A172 (cell line): ENCODE measurements at places on chromosomes 5 and 9. TPM values are rescaled to one million over a fixed set of nuclear protein-coding genes. Genes with fewer than 3 reads are reported as not detected.

IFNB1 gene
- not detected in 2 replicates for total RNA-seq

AFAP1L1 gene
- total RNA-seq, result 0.36 and 1.4 TPM in 2 replicates

ENTPD8 gene
- 0.83 and 0.98 TPM in 2 replicates for total RNA-seq

OR1J4 gene
- total RNA-seq, result not detected in 2 replicates

KIF4B gene
- total RNA-seq, result 0.02 TPM in 1 of 2 replicates, not detected in the other

NSD1 gene
- 39.9 and 48.6 TPM in 2 replicates for total RNA-seq

CCDC192 gene
- total RNA-seq, result not detected in 2 replicates

LRRC70 gene
- 0.36 and 1.4 TPM in 2 replicates for total RNA-seq

ATP10B gene
- total RNA-seq, result not detected in 2 replicates

AJM1 gene
- 1.8 and 2.1 TPM in 2 replicates for total RNA-seq

FAM174A gene
- 28.8 and 40.8 TPM in 2 replicates for total RNA-seq

PRR7 gene
- 58.8 and 72.4 TPM in 2 replicates for total RNA-seq

ESM1 gene
- 1.4 and 2.5 TPM in 2 replicates for total RNA-seq

NDUFS4 gene
- total RNA-seq, result 245 and 273 TPM in 2 replicates

NIPSNAP3A gene
- 103 and 105 TPM in 2 replicates for total RNA-seq

PALM2AKAP2 gene
- total RNA-seq, result 0.98 and 6.9 TPM in 2 replicates

ENC1 gene
- total RNA-seq, result 26.2 and 28.3 TPM in 2 replicates

CDX1 gene
- total RNA-seq, result not detected in 2 replicates

ZFR gene
- 86.8 and 104 TPM in 2 replicates for total RNA-seq

NMUR2 gene
- not detected in 2 replicates for total RNA-seq

QRFP gene
- not detected in 2 replicates for total RNA-seq

PCDHB9 gene
- total RNA-seq, result 11.1 and 11.2 TPM in 2 replicates

GDNF gene
- 0.31 TPM in 1 of 2 replicates, not detected in the other for total RNA-seq

EQTN gene
- total RNA-seq, result not detected in 2 replicates

GFI1B gene
- total RNA-seq, result 0.19 and 0.47 TPM in 2 replicates

JAKMIP2 gene
- 12.5 and 15.6 TPM in 2 replicates for total RNA-seq

NAIP gene
- total RNA-seq, result 0.57 and 2.1 TPM in 2 replicates

SHISAL2B gene
- total RNA-seq, result not detected in 2 replicates

SPINK14 gene
- total RNA-seq, result not detected in 2 replicates

ZBTB5 gene
- total RNA-seq, result 8.9 and 9.7 TPM in 2 replicates

GPR21 gene
- not detected in 2 replicates for total RNA-seq

MYMK gene
- total RNA-seq, result not detected in 2 replicates

ACOT12 gene
- not detected in 2 replicates for total RNA-seq

BHMT2 gene
- total RNA-seq, result not detected in 2 replicates

ARHGEF39 gene
- total RNA-seq, result 2.5 and 3.6 TPM in 2 replicates

ADAMTS2 gene
- 0.14 and 0.79 TPM in 2 replicates for total RNA-seq

THBS4 gene
- total RNA-seq, result 0.05 and 1.2 TPM in 2 replicates

MEIKIN gene
- total RNA-seq, result not detected in 2 replicates

PDE6A gene
- 0.10 and 0.41 TPM in 2 replicates for total RNA-seq

CDK7 gene
- total RNA-seq, result 90.1 and 96.2 TPM in 2 replicates

SGCD gene
- total RNA-seq, result 3.5 and 8.5 TPM in 2 replicates

RARS1 gene
- total RNA-seq, result 250 and 258 TPM in 2 replicates

LMX1B gene
- 1.8 and 2.9 TPM in 2 replicates for total RNA-seq

CCL27 gene
- total RNA-seq, result 2.2 TPM in 1 of 2 replicates, not detected in the other

ALDH1A1 gene
- not detected in 2 replicates for total RNA-seq

FOXD4L6 gene
- not detected in 2 replicates for total RNA-seq
